ENCODE measurements at places on chromosomes 2 and 18. TPM values are rescaled to one million over a fixed set of nuclear protein-coding genes. Genes with fewer than 3 reads are reported as not detected.
A peak's percentile ranks its signal among the peaks of the same experiment; 100 is the strongest.

GRCh38 chr2:197894751-197895274 lies 90.4 kb downstream of the PLCL1 start:
- no peak for DNase-seq

GRCh38 chr2:229714080-229714735 lies at the start of gene DNER:
Gene DNER (minus strand): TSS chr2:229714555. CDS start chr2:229714423, 132 bp downstream.
- peak; percentile 59 for DNase-seq

DNA sequence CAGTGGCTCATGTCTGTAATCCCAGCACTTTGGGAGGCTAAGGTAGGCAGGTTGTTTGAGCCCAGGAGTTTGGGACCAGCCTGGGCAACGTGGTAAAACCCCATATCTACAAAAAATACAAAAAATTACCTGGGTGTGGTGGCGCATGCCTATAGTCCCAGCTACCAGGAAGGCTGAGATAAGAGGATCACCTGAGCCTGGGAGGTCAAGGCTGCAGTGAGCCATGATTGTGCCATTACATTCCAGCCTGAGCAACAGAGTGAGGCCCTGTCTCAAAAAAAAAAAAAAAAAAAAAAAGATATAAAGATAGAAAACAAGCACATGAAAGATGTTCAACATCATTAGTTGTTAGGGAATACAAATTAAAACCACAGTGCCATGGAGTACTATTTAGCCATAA lies 65.3 kb upstream of the UGP2 start:
- DNase-seq, result no peak

- DNase-seq, result no peak
Measured at GRCh38 chr18:12254136-12254819, at the start of gene CIDEA. Gene CIDEA (plus strand): TSS chr18:12254361. CDS start chr18:12254384, 23 bp downstream.

GRCh38 chr18:56470406-56471351 lies 167.7 kb downstream of the TXNL1 start:
- no peak for DNase-seq

DNA sequence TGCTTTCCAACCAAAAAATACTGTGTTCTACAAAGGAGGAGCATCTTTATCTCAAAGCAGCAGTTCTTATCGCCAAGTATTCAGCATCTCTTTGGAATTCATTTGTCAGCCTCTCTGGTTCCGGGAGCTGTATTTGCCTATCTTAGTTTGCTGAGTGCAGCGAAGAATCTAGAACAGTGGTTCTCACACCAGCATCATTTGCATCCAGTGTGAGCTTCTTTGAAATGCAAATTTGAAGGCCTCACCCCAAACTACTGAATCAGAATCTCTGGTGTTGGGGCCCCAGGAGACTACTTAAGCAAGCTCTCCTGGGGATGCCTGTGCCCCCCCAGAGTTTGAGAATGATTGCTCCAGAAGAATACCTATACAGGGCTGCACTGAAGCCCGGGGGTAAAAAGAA lies 1.5 kb upstream of the PTPN2 start:
- no peak for DNase-seq

GRCh38 chr2:215906458-215906857 lies 106.9 kb downstream of the MREG start:
- DNase-seq, result no peak

DNA sequence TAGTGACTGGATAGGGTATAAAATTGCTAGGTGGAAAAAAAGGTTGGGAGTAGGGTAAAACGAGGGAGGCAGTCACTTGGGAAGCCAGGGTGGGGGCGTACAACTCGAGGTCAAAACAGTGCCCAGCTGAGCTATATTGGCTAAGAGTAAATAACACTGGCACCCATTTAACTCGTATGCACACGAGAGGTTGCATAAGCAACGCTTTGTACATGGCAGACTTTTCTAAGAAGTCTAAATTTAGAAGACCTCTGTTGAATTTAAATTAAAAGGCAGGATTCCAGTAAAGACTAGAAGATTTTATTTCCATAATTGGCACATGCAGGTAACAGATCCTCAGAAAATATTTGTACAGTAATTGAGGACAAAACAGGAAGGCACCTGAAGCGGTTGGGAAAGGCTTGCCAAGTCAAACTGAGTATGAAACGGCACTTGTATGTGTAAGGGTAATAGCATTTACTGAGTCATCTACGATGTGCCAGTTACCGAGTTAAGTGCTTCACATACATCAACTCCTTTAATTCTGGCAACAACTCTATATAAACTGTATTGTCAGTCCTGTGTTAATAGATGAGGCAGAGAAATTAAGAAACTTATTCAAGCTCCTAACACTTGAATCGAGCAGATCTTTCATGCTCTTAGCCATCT lies 1.4 kb upstream of the MALT1 start:
- DNase-seq, result peak; percentile 71

DNA sequence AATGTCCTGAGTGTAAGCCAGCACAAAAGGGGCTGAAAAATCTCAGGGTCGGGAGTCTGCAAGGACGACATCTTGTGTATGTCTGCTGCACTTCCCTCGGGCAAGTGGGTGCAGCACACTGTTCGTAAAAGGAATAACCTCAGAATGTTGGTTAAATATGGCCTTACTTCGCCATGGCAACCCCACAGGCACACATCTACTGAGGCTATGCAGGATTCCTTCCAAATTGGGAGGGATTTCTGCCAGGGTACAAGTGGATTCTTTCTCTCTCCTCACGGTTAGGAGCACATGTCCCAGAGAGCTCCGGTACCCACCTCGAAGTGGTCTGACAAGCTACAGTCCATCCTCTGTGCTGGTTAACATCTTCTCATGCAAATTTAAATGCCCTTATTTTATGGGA lies 277.7 kb upstream of the PXDN start:
- no peak for DNase-seq

DNA sequence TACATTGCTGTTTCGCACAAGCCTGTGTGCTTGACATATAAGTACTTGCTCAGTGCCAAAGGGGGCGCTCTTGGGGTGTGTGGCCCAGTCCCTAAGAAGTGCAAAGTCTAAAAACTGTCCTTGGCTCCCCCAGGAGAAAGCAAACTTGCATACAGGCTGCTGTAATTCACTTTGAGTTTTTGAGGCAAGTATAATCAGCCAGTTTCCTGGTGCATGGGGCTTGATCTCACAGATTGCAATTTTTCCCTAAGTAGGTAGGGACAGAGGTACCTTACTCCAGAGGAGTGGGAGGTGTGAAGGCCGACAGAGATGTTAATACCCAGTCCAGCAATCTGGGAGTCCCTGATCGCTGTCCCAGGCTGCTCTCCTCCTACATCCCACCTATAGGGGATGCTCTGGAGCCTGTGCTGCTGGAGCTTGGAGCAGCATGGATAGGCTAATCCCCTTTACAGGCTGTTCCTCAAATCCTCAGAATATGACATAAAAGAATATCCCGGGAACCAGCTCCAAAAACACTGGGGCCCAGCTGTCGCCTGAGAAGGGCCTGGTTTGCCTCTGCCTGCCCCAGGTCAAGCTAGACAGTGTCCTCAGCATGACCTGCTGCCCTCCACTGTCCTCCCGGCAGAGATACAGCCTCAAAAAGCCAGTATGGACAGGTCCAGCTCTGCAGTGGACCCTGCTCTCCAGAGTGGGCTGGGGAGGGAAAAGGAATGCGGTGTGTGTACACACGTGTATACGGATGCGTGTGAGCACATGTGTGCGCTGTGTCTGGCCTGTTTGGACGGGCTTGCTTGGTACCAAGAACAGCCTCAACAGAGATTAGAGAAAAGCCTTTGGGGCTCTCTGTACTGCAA lies 136.5 kb upstream of the HAAO start:
- no peak for DNase-seq

DNA sequence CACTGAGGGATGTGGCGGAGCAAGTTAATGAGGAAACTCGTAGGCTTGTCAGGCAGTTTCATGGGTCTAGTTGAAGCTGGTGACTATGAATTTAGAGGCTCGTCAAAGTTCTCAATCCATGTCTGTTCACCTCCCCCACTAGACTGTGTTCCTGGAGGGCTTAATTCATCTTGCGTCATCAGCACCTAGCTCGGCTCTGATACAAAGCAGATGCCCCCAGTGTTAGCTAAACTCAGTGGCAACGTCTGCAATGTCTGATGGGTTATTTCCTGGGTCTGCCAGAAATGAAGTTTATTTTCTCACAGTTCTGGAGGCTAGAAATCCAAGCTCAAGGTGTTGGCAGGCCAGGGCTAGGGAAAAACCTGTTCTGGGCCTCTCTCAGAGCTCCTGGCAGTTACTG lies 140.6 kb downstream of the PID1 start:
- peak; percentile 45 for DNase-seq

Gene UPP2
- not detected for total RNA-seq

Gene MSGN1
- not detected for total RNA-seq

Gene ANKRD53
- total RNA-seq, result not detected

Gene DES
- total RNA-seq, result 0.60 TPM

Gene SIGLEC15
- 49.3 TPM for total RNA-seq

Gene CYTIP
- total RNA-seq, result 1.8 TPM

Data from RPMI7951 (cell line).